ENCODE measurements at places on chromosomes 5 and 9.

GRCh38 chr5:179268966-179269693 is 76.1 kb downstream of the ADAMTS2 start:
- DNase-seq = no peak

DNA sequence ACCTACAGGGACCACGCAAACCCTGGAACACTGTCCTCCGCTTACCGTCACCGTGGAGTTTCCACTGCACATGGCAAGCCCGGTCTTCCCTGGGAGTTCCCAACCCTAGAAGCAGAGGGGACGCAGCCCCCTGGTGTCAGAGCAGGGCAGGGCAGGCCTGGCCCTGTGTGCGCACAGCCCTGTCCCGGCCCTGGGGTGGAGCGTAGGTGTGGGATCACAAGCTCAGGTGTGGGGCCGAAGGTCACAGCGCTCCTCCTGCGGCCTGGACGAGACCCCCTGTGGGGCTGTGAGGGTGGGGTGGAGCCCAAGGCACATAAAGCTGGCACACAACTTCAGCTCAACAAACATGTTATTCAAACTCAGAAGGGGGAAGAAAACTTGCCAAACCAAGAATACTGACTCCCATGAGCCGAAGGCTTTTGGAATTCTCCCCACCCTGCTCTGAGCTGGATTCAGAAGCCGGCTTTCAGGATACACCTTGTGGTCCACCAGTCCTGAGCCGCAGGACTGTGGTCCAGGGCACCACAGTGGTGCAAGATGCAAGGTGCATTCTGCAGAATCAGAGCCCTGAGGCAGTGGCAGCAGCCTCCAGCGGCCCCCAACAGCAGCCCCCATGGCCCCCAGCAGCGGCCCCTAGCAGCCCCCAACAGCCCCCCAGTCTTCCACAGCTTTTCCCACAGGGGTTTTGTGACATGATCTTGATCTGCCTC is 11.8 kb upstream of the EXOC3 start:
- peak; percentile 34 for DNase-seq

DNA sequence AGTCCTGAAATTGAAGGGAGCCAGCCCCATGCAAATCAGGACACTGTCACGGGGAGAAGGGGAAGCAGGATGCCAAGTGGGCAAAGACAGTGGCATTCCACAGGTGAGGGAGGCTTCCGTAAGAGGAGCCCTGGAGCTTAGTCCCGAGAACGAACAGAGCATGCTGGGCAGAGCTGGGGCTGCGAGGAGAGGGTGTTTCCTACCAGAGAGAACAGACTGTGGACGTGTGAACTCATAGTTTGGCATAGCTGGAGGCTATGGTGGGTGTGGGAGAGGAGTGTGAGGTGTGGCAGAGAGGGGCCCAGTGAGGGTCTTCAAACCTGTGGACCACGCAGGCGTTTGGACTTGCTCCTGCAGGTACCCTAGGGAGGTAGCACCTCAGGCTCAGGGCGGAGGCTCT is 102.8 kb upstream of the SMIM23 start:
- no peak for DNase-seq

- DNase-seq = no peak
Observed at GRCh38 chr9:98806394-98807035, 955 bp upstream of the GALNT12 start.

DNA sequence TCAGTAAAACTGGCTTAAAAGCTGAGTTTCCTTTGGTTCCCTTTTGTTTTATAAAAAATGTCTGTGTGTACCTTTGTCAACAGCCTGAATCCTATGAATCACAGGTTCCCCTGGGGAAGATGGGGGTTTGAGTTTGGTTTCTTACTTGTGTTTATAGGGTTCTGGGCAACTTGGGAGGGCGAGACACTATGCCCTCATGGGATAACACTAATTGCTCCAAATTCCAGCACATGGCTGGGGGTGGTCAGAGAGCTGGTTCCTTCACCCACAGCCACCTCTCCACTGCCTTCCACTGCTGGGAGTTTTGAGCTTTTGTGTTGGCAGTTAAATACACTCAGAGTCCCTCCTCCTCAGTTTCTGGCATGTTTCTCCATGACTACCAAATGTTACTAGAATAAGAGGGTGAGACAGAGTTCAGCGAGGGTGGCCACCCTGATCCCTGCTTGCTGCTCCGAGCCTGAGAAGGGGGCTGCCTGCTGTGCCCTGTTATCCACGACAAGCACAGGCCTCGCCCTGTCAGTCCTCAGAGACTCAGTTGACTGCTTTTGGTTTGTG is 83.0 kb upstream of the EPB41L4B start:
- DNase-seq = no peak

GRCh38 chr9:28563291-28563934 is 990.1 kb upstream of the C9orf72 start:
- no peak for DNase-seq

- no peak for DNase-seq
Observed at GRCh38 chr5:9622971-9623421, 7.2 kb downstream of the TAS2R1 start.

DNA sequence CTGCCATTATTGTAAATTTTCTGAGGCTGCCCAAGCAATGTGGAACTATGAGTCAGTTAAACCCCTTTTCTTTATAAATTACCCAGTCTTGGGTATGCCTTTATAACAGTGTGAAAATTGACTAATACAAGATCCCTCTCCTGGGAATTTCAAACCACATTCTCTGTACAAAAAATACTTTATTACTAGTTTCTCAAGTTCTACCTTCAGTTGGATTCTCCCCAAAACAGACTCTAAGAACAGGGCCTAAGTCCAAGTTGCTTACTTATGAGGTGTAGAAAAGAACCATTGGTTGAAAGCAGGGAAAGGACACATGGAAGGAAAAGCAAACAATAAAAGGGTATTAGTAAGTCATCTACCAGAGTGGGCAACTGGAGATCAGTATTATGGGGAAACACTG is 343.2 kb downstream of the TMEM232 start:
- no peak for DNase-seq

- DNase-seq = no peak
Observed at GRCh38 chr9:33307067-33307466, 16.8 kb downstream of the NFX1 start.

DNA sequence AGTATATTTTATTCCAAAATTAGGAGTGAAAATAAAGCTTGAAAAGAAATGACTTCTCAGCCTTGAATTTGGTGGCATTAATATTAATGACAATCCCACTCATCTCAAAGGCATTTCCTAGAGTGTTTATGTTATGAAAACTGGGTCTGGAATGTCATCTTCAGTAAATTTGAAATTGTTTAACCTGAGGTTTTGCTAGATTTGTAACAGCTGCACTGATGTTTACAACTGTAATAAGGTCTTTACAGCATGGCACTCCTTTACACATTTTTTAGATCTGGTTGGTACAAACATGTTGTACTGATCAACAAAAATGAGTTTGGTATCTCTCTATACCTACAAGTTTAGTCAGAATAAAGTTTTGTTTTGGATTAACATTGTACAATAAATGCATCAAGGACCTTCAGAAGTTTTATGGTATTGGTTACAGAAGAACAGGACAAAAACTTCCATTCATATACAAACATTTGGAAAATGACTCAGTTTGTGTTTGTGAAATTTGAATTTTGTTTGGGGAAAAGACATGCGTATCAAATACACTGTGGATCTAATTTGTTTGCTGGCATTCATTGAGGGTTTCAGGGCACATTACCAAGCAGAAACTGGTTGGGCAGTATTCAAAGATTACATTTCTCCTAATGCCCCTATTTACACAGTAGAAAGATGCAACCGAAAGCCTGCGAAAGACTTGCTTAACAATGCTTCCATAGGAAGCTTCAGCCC is 11.6 kb downstream of the FANCC start:
- no peak for DNase-seq

DNA sequence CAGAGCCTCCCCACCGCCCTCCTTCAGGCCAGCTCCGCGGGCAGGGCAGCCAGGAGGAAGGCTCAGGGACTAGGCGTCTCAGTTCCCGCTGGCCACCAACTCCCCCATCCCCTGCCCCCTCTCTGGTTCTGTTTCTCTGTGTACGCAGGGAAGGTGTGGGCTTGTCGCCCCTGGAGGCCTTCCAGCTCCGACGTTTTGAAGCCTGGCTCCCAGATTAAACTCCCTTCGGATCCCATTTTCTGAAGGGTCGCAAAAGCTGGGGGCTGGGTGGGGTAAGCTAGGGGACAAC is 346 bp downstream of the ATOX1 start:
- no peak for DNase-seq

- peak; percentile 38 for DNase-seq
Observed at GRCh38 chr5:177086654-177087397, at the start of gene FGFR4. Gene FGFR4 (plus strand): TSS chr5:177086915. CDS start chr5:177089603, 2,688 bp downstream.

- no peak for DNase-seq
Observed at GRCh38 chr9:93951655-93952118, 3.5 kb downstream of the BARX1 start.

DNA sequence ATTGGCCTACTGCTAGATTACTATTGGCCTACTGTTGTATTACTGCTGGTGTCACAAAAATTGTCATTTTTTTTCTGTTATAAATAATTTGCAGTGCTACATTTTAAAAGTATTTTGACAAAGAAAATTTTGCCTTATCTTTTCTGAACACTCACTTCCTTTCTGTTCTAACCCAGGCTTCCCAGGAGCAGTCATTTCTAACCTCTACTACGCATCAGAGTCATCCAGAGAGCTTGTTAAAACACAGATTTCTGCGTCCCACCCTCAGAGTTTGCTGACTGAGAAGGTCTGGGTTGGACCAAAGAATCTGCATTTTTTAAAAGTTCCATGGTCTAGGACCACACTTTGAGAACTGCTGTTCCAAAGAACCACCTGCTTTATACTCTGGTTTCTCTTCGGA is 306.1 kb downstream of the GLIS3 start:
- no peak for DNase-seq

GRCh38 chr5:179327021-179327735 is 18.1 kb downstream of the ADAMTS2 start:
- no peak for DNase-seq

DNA sequence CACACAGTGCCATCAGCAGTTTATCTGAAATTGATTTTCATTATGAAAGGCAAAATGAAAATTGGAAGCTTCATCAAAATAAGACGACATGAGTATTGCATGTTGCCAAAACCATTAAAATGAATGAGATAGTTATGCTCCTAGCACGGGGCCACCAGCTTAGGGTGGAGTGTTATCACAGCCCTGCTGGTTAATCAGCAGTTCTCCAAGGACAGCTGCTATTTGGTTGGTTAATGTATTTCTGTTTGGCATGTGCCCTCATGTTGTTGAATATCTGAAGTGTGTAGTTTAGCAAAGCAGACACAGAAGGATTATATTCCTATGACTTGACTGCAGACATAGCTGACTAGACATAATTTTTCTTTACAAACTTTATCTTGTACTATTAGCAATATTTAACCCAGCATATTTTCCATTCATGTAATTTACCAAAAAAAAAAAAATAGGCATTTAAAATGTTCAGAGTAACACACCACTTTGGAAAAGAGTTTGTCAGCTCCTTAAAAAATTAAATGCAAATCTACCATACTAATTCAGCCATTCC is 98.6 kb upstream of the PIK3R1 start:
- no peak for DNase-seq

DNA sequence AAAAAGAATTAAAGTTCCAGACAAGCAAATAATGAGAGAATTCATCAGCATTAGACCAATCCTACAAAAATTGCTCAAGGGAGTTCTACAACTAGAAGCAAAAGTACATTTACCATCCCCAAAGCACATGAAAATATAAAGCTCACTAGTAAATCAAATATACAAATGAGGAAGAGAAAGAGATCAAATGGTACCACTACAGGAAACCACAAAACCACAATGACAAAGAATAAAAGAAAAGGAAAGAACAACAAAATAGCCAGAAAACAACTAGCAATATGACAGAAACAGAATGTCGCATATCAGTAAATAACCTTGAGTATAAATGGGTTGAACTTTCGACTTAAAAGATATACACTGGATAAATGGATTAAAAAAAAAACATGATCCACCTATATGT is 739.0 kb downstream of the DTWD2 start:
- DNase-seq = no peak

- DNase-seq = no peak
Observed at GRCh38 chr9:3125602-3126405, 281.9 kb upstream of the PUM3 start.

- DNase-seq = no peak
Observed at GRCh38 chr5:176406436-176407052, 9.8 kb downstream of the CLTB start.

DNA sequence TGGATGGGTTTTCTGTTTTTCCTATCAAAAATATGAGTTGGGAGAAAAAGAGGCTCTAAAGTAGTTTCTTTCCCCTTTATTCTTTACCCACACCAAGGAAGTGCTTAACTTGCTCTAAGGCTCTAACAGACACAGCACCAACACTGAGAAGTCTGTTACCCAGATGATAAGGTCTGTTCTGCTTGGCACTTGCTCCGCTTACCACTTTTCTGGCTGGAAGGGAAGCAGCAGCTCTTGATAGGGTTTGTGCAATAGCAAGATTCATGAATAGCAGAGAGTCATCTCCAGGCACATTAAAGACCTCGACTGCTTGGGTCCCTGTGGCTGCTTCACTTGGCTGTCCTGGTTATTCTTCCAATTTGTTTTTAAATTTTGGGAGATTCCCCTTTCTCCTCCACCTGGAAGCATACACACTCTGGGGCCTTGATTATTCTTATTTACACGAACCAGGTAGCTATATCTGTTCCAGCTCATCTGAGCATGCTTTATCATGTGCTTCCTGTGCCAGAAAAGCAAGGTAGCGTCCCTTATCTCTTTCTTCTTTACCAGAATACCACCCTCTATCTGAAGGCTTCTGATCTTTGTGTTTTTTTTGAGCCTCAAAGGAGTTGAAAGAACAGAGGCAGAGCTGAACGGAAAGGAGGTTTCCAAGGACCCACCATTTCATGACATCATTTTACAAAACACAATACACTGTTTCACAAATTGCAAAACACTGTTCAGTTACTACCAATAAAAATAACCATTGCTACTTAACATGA is 24.8 kb downstream of the PPP3R2 start:
- DNase-seq = no peak

- DNase-seq = no peak
Observed at GRCh38 chr9:19028835-19029451, 4.1 kb downstream of the SAXO1 start.

GRCh38 chr5:176736301-176736930 is 73.9 kb upstream of the UNC5A start:
- no peak for DNase-seq

GRCh38 chr9:16527573-16527972 is 342.9 kb downstream of the BNC2 start:
- DNase-seq = no peak

GRCh38 chr9:130260816-130261765 is 4.5 kb upstream of the HMCN2 start:
- DNase-seq = no peak

DNA sequence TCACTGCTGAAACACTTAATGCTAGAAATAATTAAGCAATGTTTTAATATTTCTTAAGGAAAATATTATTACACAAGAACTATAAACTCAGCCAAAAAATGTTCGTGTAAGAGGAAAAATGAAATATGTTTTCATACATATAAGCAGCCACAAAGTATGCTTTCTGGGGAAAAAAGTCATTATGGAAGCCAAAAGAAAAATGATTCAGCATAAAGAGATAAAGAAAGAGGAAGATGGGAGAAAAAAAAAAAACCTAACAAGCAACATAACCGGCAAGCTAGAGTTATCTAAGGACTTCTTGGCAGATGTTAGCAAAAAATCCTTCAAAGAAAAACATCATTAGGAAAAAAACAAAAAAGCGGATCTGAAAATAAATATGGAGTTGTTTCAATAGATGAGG is 179.1 kb downstream of the MUSK start:
- DNase-seq = no peak

GRCh38 chr9:87516222-87516925 is 18.7 kb downstream of the DAPK1 start:
- no peak for DNase-seq

GRCh38 chr5:11293523-11293922 is 532.5 kb upstream of the DAP start:
- DNase-seq = no peak

All from stimulated activated CD8-positive, alpha-beta memory T cell treated with anti-CD3 and anti-CD28 coated beads, Interleukin-4, amount 100 ng/mL, for 24 hours (primary cell).